Ammon's horn (tissue), 1 donor: ENCODE measurements at places on chromosomes 7 and 10.

- DNase-seq, result peak; percentile 34
These were observed 7.1 kb downstream of the JAZF1 start for GRCh38 chr7:28173531-28173930.

DNA sequence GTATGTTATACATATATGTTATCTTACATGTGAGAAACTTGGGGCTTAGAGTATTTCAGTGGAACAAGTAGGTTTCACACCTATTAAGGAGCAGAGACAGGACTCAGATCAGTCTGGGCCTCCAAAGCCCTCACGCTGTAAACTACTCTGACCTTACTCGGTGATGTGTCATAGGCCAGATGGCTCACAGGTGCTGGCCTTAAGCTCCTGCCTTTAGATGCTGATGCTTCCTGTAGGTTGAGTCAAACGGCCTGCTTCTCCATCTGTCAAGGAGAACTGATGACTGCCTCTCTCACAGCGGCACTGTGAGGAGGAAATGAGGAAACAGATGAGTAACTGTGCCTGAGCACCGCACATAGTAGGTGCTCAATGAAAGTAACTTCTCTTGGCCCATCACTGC, 312.6 kb upstream of the COBL start:
- no peak for DNase-seq

- DNase-seq, result no peak
These were observed 55.7 kb downstream of the CELF2 start for GRCh38 chr10:11073410-11073809.

DNA sequence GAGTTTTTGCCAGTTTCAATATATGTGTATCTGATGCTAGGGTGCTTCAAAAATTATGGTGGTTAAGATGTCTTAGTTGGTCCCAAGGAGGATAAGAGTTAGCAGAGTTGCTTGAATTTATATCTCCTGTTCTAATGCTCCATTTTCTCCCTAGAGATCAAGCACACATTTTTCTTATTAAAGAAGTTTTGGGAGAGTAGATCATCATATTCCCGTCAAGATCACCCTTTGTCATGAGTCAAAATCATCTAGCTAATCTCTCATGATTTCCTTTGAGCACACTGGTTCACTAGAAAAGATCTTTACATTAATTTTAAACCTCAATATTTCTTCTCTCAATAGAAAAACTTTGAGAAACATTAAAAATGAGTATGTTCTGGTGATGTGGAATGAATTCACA, 429.9 kb upstream of the SEMA3A start:
- no peak for DNase-seq

- no peak for DNase-seq
These were observed 182.1 kb downstream of the ZMYND11 start for GRCh38 chr10:317271-317769.

- DNase-seq, result no peak
These were observed 38.8 kb downstream of the GBX1 start for GRCh38 chr7:151128716-151129115.

- peak; percentile 17 for DNase-seq
These were observed 22.4 kb upstream of the LRRC17 start for GRCh38 chr7:102890292-102890970.

DNA sequence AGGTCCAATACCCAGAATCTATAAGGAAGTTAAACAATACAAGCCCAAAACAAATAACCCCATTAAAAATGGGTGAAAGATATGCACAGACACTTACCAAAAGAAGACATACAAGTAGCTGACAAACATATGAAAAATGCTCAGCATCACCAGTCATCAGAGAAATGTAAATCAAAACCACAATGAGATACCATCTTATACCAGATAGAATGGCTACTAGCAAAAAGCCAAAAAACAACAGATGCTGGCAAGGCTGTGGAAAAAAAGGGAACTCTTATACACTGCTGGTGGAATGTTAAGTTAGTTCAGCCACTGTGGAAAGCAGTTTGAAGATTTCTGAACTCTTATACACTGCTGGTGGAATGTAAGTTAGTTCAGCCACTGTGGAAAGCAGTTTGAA, 331.1 kb downstream of the KIF20B start:
- DNase-seq, result no peak

- no peak for DNase-seq
These were observed 10.1 kb downstream of the AP3M1 start for GRCh38 chr10:74140553-74140952.

DNA sequence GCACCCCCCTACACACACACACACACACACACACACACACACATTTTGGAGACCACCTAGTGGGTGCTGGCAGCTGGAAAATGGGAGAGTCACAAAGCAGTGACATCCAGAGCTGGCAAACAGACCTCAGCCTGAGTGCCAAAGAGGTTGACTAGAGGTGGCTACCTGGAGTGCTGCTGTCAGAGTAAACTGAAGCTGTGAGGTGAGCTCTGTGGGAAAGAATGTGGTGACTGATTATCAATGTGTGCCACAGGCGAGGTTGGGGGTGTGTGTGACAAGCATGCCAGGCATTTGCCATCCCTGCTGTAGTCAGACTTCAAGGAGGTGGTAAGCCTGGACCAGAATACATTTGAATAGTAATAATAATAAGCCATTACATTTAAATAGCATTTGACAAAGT, 120.6 kb downstream of the SLIT1 start:
- no peak for DNase-seq
